Type B pancreatic cell (in vitro differentiated cells): ENCODE measurements at places on chromosomes 16 and 17. TPM values are rescaled to one million over a fixed set of nuclear protein-coding genes. Genes with fewer than 3 reads are reported as not detected.

TUBD1 gene
- total RNA-seq, result 8.0 and 16.7 TPM in 2 replicates

GAS7 gene
- total RNA-seq, result 5.9 and 19.5 TPM in 2 replicates

C16orf96 gene
- total RNA-seq, result 0.14 and 0.43 TPM in 2 replicates

TBC1D3G gene
- total RNA-seq, result not detected in 2 replicates

HAP1 gene
- 4.3 and 11.6 TPM in 2 replicates for total RNA-seq

RASD1 gene
- total RNA-seq, result 6.4 and 9.2 TPM in 2 replicates

PIGQ gene
- total RNA-seq, result 58.2 and 83.5 TPM in 2 replicates

NLRC3 gene
- 0.17 and 0.34 TPM in 2 replicates for total RNA-seq

SLC47A1 gene
- 1.2 and 5.9 TPM in 2 replicates for total RNA-seq

EVI2A gene
- not detected in 2 replicates for total RNA-seq

ABAT gene
- 21.1 and 32.1 TPM in 2 replicates for total RNA-seq

RARA gene
- total RNA-seq, result 23.8 and 34.3 TPM in 2 replicates

MYL4 gene
- total RNA-seq, result 2.4 and 5.1 TPM in 2 replicates

PCTP gene
- total RNA-seq, result 20.6 and 22.1 TPM in 2 replicates

TEX14 gene
- 0.17 and 0.34 TPM in 2 replicates for total RNA-seq

RGS9 gene
- 5.1 and 5.5 TPM in 2 replicates for total RNA-seq

UTS2R gene
- 0.21 and 0.97 TPM in 2 replicates for total RNA-seq

PYY gene
- 2.3 and 3.5 TPM in 2 replicates for total RNA-seq

DNAI2 gene
- 0.21 and 0.87 TPM in 2 replicates for total RNA-seq

CA4 gene
- total RNA-seq, result 11.4 and 21.1 TPM in 2 replicates

CHST5 gene
- 0.60 and 1.9 TPM in 2 replicates for total RNA-seq

DNAAF1 gene
- total RNA-seq, result 0.67 and 3.2 TPM in 2 replicates

MRPL45 gene
- 37.3 and 47.1 TPM in 2 replicates for total RNA-seq

CTF1 gene
- 2.5 and 3.1 TPM in 2 replicates for total RNA-seq

TOP2A gene
- total RNA-seq, result 65.8 and 248 TPM in 2 replicates

TNFRSF13B gene
- total RNA-seq, result not detected in 2 replicates

KRT25 gene
- not detected in 2 replicates for total RNA-seq

ABI3 gene
- 0.31 TPM in 1 of 2 replicates, not detected in the other for total RNA-seq

GP1BA gene
- not detected in 2 replicates for total RNA-seq

CX3CL1 gene
- 1.4 and 17.8 TPM in 2 replicates for total RNA-seq

CCDC78 gene
- total RNA-seq, result 1.2 and 3.9 TPM in 2 replicates

MYOCD gene
- 0.07 and 0.31 TPM in 2 replicates for total RNA-seq

NACA2 gene
- not detected in 2 replicates for total RNA-seq

HSD3B7 gene
- total RNA-seq, result 5.8 and 6.9 TPM in 2 replicates

TMEM88 gene
- total RNA-seq, result 4.5 and 10.2 TPM in 2 replicates

AGRP gene
- not detected in 2 replicates for total RNA-seq

CLEC18C gene
- 1.1 TPM in 1 of 2 replicates, not detected in the other for total RNA-seq

CIBAR2 gene
- 1.3 and 4.9 TPM in 2 replicates for total RNA-seq

CBFA2T3 gene
- 8.9 and 9.4 TPM in 2 replicates for total RNA-seq

ABCC6 gene
- 5.9 and 10.4 TPM in 2 replicates for total RNA-seq

NATD1 gene
- 9.8 and 10.7 TPM in 2 replicates for total RNA-seq

RPS2 gene
- 3,017 and 3,035 TPM in 2 replicates for total RNA-seq

KCTD11 gene
- total RNA-seq, result 9.5 and 15.5 TPM in 2 replicates

TNK1 gene
- 6.6 and 11.5 TPM in 2 replicates for total RNA-seq

MOSMO gene
- 12.2 and 13.5 TPM in 2 replicates for total RNA-seq

ARHGDIG gene
- 2.5 and 5.0 TPM in 2 replicates for total RNA-seq

SLFN13 gene
- total RNA-seq, result 14.3 and 17.1 TPM in 2 replicates
